ENCODE measurements at places on chromosomes 5 and 9.

GRCh38 chr5:22757776-22758175 lies 95.4 kb downstream of the CDH12 start:
- DNase-seq: no peak

GRCh38 chr9:113278840-113279239 lies 3.4 kb downstream of the PRPF4 start:
- no peak for DNase-seq

DNA sequence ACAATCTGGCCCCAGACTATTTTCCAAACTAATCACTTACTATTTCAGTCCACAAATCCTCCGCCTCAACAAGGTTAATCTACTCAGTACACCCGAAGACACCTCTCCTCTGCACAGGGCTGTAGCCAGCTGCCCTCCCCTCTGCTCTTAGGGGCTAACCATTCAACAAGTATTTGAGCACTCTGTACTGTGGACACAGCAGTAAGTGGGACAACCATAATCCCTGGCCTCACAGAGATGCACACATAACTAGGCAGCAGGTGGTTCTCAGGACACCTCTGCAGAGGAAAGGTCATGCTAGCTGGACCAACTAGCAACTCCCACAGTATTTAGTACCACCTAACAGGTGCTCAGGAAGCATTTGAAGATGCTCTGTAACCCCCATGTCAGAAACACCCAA lies 5.5 kb downstream of the CAMSAP1 start:
- no peak for DNase-seq

- no peak for DNase-seq
These were observed 8.8 kb downstream of the ZNF608 start for GRCh38 chr5:124737651-124738050.

- DNase-seq: no peak
These were observed 10.5 kb downstream of the RGS14 start for GRCh38 chr5:177367981-177368868.

GRCh38 chr9:125176636-125177035 lies 13.0 kb downstream of the PPP6C start:
- DNase-seq: no peak

DNA sequence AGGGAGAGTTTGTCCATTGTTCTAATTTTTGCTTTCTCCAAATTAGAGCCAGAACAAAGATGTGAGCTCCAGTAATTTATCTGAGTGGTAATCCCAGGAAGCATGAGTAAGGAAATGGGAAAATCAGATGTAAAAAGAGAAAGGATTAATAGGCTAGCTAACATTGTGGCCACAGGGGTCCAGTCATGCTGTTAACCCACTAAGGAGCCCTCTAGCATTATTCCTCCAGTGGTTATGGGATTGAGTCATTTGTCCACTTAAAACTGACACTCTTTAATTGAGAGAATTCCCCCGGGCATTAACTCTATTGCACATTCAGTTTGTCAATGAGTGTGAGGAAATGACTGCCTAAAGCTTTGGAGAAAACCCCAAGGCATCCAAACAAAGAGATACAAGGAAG lies 700.3 kb upstream of the TYRP1 start:
- no peak for DNase-seq

Measured in amniotic stem cell (primary cell).